ENCODE measurements at places on chromosomes 12 and 14. TPM values are rescaled to one million over a fixed set of nuclear protein-coding genes. Genes with fewer than 3 reads are reported as not detected.

Gene C14orf39
- not detected for total RNA-seq

Gene PCED1B
- 2.3 TPM for total RNA-seq

Gene PTPN6
- 11.3 TPM for total RNA-seq

DNA sequence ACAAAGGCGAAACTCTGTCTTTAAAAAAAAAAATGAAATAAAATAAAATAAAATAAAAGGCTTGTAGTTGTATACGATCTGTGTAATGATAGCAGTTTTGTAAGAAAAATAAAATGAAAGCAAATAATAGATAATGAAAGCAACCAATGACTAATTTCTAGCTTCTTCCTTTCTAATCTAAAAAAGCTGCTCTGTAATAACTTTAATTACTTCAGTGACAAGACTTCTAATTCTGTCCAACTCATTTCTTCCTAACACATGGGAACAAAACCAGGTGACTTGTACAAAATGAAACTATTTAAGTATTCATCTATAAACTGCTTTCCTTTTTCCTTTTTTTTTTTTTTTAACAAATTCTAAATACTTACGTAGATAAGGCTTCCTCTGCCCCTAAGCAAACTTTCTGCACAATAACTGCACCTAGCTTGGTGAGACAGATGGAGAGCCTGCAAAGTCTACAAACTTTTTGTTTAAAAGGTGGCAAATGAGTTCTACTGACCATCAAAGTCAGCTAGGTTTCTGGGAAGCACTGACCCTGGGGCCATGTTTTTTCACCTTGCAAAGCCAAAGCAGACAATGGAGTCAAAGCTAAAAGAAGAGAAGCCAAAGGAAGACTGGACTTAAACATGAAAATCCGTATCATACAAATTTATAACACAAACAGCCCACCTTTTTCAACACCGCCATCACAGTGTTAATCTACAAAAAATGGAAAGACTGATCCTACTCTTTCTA, 28.2 kb downstream of the DENND5B start:
- DNase-seq, result no peak

DNA sequence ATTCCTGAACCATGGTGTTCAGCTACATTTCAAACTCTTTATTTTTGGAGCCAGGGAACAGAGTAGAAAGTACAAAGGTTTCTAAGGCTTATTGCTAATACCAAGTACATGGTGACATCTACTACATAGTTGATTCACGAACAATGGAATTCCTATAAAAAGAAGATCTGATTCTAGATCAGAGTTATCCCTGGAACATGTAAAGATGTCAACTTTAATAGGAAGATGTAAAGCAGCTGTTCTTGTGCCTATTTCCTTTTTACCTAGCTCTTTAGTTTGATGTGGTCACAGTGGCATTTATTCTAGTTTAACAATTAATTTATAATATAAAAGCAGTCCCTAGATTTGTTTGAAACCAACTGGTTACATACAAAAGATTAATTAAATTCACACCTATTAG, 99.5 kb downstream of the NUBPL start:
- DNase-seq, result no peak

- DNase-seq, result no peak
These were observed 11.5 kb downstream of the RAB5B start for GRCh38 chr12:55985341-55985740.

DNA sequence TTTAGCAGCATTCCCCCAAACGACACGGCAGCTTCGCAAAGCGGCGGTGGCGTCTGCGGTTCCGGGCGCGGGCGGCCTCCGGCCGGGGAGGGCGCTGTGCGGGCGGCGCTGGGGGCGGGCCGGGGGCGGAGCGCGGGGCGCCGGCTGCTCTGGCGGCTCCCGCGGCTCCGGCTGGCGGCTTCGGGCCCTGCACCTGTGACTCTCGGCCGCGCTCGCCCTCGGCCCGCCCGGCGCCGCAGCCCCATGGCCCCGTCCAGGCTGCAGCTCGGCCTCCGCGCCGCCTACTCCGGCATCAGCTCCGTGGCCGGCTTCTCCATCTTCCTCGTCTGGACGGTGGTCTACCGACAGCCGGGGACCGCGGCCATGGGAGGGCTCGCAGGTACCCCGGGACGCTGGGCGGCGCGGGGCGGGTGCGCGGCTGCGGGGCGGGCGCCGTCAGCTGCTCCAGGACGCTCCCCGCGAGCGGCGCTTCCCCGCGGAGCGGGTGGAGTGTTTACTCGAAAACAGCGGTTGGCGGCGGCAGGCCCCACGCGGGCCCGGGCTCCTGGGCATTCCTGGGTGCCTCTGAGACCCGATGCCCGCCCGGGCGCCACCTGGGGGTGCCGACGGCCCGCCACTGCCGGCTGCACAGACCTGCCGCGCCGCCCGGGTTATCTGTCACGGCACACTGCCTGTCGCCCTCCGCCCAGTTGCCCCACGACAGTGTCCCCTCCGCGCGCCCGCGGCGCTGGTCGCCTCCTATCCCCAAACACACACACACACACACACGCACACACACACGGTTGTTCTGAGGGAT, at the start of gene SLC48A1:
Gene SLC48A1, plus strand, starts transcription at position 177 of the 796 bp plus-strand sequence. Its CDS starts 67 bp downstream, at position 244.
- DNase-seq, result no peak

DNA sequence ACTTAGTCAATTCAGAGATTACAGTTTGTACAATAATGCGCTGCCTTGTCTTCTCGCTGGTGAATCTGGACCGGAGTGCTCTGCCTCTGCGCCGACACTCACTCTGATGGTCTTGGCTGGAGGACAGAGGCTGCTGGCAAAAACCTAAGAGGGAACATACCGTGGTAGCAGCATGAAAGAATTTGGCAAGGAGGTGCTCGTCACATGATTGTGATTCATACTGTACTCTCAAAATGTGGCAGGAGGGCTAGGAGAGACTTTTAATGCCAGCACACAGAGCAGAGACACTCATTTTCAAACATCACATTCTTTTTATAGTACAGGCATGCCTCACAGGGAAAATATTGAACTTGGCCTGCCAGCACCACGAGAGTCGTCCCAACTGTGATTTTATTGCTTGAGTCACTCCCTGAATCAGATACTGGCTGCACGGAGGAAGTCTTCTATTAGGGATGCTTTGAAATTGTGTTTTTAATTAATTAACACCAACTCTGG, 67.8 kb downstream of the HMGA2 start:
- DNase-seq, result peak; percentile 48

DNA sequence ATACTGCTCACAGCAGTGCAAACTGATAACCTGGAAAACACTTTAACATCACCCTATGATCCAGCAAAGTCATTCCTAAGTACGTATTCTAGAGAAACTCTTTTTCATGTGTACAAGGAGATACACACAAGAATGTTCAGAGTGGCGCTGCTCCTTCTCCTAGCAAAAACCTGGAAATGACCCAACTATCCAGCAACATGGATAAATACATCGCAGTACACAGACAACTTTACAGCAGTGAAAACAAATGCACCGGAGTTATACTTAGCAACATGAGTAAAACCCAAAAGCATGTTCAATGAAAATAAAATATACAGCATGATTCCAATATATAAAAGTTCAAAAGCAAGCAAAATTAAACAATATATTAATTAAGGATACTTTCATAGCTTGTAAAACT, 18.7 kb downstream of the SART3 start:
- DNase-seq, result no peak

DNA sequence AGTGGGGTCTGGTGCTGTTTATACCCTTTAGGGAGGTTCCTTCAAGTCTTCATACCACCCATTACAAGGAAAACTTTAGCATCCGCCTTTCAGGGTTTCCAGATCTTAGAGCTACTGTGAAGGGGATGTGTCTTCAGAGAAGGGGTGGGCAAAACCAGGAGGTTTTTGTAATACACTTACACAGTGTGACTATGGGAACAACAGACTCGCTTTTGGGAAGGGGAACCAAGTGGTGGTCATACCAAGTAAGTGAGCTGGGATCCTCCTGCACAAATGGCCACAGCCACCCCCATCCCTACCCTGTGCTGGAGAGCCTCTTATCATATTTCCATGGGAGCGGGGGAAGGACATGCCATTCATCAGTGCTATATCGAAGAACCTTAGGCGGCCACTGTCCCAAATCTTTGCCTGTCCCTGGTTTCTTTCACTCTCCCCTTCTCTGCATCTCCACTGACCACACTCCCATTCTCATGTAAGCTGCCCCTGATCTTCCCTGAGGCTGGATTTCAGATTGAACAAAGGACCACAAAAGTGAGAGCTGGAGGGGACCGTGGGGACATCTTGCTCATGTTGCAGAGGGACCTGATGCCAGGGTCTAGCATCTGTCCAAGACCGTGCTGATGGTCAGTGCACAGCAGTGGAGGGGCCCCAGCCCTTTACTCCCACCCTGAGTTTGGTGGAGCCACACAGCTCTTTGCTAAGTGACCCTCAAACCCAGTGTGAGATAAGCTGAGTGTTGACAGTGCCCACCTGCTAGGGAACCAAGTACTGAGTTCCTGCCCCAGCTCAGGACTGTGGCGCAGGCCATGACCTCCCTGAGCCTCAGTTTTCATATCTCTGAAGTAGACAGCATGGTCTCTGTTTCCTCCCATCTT, 51.4 kb downstream of the DAD1 start:
- no peak for DNase-seq

- DNase-seq, result no peak
These were observed 19.1 kb downstream of the RPAP3 start for GRCh38 chr12:47686645-47687240.

DNA sequence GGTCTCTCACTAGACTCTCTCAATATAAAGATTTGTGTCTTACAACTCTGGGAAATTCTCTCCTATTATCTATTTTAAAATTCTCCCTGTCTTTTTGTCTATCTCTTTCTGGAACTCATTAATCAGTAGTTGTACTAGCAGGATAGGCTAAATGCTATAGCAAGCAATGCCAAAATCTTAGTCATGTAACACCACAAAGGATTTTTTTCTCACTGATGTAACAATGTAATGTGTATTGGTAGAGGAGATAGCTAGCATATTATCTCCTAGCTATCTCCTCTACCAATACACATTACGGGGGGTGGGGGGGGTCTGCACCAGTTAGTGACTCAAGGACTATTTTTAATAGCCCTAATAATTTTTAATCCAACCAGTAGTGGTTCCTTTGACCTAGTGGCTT, 225.4 kb downstream of the KLHL28 start:
- no peak for DNase-seq

DNA sequence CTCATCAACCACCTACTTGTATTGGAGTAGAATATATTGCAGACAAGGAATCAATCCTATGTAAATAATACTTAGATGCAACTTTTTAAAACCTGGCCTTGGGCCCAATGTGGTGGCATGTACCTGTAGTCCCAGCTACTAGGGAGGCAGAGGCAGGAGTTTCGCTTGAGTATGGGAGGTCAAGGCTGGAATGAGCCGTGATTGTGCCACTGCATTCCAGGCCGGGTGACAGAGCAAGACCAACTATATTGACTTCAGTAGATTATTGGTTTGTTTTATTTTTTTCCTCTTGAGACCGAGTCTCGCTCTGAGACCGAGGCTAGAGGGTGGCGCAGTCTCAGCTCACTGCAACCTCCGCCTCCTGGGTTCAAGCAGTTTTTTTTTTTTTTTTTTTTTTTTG, 3.6 kb downstream of the LARP4 start:
- DNase-seq, result no peak

DNA sequence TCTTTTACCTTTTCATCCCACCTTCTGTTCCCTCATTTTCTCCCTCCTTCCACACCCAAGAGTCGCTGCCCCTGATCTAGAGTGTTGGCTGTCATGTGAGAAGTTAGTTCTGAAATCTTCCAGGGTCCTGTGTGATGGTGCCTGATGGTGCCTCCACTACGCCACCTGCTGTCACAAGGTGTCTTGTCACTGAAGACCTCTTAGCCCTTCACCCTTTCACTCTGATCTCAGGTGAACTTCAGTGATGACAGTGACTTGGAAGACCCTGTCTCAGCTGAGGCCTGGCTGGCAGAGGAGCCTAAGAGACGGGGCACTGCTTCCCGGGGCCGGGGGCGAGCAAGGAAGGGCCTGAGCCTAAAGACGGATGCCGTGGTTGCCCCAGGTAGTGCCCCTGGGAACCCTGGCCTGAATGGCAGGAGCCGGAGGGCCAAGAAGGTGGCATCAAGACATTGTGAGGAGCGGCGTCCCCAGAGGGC, 7.6 kb upstream of the PFDN5 start:
- peak; percentile 51 for DNase-seq

DNA sequence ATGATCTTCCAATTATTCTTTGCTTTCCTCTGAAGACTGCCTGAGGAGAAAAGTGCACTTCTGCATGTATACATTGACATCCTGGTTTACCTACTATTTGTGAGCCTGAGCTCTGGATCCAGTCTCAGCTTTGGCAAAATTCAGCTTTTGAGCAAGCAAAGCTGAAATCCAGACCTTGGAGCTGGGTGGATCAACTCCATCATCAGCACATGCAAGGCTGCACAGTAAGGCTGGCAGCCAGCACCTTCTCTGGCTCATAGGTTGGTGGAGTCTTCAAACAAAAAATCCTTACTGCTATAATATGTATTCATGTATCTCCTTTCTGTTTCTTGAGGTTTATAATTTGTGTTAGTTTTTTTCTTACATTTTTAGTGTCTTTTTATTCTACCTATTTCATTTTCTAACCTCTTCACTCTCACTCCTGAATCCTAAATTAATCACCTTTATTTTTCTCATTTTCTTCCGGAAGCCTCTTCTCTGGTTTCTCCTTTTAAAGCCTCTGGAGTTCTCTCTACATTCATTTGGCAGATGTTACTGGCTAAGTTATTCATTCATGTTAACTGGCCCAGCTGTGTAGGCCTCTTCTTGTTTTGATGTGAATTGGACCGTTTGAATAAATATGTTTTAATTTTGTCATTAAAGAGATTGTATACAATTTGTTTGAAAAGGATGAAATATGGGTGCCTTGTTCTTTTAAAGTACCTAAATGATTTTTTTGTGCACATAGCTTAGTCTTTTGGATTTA, 224.8 kb downstream of the DACT1 start:
- DNase-seq, result no peak

DNA sequence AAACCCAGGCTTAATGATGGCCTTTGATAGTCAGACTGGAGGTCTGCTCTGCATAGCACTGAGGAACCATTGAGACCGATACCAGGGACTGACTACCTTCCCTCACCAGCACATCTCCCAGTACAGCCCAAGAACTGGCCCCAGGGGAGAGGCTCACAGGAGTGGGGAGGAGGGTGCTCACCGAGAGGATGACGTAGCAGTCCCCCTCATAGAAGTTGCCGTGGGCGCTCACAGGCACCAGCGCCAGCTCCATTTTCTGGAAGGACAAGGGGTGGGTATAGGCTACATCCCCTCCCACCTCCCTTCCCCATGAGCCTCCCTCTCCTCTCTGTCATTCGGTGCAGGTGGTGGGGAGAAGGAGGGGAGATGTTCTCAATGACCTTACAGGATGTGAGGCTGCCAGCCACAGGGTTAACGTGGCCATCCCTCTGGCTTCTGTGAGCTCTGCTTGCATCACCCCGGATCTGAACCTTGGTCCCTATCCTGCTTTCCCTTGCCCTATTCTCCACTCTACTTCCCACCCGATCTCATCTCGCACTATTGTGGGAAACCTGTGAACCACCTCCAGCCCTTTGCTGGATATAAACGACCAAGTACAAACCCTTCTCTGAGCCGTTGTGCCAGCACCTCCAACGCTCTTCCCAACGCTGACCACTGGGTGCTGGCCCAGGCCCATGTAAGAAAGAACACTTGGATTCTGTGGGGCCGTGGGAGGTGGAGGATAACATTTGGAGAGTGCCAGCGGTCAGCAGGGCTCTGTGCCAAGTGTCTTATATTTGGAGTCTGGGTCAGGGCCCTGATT, 4.4 kb downstream of the AVIL start:
- DNase-seq, result no peak

- DNase-seq, result no peak
These were observed 144.9 kb upstream of the CRY1 start for GRCh38 chr12:107238296-107238695.

- no peak for DNase-seq
These were observed 54.6 kb upstream of the STON2 start for GRCh38 chr14:81454572-81455218.

GRCh38 chr12:32049956-32050355, 56.7 kb upstream of the BICD1 start:
- DNase-seq, result no peak

- DNase-seq, result no peak
These were observed 693.3 kb downstream of the MED13L start for GRCh38 chr12:115584156-115584555.

All from dorsolateral prefrontal cortex (tissue), 122 donors.